ENCODE measurements at places on chromosomes 4 and X.

DNA sequence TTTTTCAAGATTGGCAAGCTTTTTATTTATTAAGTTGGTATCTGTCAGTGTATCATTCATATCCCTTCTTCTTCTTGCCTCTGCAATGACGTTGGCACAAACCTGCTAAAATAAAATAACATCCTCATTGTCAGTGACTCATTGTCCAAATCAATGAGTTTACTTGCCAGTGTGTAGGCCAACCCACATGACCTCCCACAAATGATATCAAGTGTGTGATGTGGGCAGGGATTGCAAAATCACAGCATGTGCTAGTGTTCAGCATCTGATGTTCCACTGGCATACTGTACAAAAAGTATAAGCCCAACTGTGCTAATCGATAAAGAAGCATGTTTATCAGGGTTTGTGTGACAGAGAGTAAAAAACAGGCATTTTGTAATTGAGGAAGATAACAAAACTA is 25.5 kb downstream of the GPAT3 start:
- no peak for DNase-seq

DNA sequence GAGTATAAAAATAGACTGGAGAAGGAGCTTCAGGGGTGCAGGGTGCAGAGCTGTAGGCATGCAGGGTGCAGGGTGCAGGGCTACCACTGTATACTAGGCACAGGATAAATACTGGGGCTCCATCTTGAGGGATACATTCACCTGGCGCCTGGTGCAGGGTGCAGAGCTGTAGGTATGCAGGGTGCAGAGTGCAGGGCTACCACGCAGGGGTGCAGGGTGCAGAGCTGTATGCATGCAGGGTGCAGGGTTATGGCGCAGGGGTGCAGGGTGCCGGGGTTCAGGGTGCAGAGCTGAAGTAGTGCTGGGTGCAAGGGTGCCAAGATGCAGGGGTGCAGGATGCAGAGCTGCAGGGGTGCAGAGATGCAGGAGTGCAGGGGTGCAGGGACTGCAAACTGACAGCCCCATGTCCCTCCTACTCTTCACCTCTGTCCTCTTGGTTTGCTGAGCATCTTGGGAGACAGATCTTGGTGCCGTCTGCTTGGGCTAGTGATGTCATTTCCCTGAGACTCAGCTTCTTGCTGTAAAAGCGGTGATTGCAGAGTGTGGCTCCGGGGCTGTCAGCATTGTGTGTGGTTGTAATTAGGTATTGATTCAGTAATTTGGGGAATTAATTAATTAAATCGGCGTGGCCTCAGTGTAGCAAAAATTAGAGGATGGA is 91.2 kb downstream of the ADRA2C start:
- DNase-seq, result no peak

GRCh38 chrX:141811438-141811837 is 26.7 kb upstream of the MAGEC3 start:
- no peak for DNase-seq

DNA sequence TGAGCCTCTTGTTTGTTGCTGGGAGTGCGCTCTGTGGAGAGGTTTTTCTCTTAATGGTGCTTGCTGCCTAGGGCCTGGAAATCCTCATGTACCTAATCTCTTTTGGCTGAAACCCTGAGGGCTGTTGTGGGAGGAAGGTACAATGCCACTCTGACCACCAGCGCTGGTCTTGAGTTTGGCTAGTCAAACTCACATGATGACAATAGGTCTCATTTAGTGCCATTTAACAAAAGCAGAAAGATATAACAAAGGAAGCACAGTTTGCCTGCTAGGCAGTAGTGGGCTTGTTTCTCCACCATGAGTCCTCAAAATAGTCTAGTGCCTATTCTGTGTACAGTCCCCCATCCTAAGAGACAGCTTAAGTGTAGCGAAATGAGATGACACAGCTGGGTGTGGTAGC is 111.3 kb downstream of the TSPAN7 start:
- DNase-seq, result no peak

DNA sequence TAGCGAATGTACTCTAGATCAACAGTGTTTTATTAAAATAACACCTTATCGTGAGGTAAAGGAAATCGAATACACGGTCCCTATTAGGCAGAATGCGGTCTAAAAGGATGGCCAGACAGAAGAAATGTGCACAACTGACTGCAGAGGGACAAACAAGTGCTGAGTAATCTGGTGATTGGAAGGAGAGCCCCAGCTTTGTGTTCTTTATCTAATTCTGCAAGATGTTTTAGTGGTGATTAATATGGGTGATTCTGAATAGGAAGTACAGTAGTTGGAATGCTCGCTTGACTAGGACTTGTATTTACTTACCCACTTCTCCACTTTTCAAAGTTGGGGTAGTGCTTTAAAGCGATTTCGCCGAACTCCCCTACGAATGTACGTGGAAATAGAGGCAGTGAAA is 1.2 kb downstream of the WDR44 start:
- DNase-seq, result no peak

- no peak for DNase-seq
Measured at GRCh38 chrX:49166914-49167739, 4.6 kb downstream of the MAGIX start.

DNA sequence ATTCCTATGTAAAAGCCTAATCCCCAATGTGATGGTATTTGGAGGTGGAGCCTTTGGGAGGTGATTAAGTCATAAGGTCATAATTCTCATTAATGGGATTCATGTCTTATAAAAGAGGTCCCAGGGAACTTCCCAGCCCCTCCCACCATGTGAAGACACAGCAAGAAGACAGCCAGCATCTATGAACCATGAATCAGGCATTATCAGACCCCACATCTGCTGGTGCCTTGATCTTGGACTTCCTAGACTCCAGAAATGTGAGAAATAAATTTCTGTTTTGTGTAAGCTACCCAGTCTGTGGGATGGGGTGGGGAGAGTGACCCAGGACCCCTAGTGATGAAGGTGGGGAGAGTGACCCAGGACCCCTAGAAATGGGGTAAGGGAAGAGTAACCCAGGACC is 6.1 kb upstream of the DAPP1 start:
- no peak for DNase-seq

DNA sequence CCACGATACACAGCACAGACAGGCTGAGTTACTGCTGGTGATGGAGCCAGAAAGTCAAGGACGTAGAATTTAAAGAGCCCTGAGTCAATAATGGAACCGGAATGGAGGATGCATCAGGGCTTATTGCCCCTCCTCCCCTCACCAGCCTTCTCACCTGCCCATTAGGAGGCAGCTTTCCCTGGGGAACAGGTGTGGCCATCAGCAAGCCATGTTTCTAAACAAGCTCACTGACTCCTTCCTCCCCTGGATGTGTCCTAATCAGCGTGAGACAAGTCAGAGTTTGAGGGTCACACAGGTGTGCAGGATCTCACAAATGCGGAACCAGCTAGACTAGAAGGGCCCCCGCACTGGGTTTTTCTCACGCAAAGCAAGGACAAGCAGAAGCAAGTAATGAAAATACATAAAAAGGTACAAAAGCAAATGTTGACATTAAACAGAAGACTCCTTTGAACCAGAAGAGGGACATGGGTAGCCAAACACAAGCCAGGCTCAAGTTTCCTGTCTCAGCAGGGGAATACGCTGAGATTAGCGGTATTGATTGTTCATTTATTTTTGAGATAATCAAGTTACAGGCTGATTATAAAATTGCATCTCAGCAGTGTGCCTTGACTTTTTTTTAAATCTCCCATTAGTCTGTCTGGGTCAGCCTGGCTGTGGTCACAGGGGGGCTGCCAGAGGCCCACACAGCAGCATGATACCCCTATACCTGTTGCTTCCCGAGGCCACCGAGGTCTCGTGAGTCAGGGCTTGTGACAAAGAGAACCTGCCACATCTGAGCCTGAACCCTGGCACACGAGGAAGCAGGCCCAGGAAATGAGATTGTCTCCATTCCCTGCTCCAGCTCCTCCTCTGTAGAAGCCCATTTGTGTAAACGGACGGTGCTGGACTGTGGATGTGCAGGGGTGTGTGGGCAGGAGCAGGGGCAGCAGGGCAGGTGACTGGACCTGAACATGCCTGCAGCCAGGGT is 37.4 kb downstream of the CCKAR start:
- DNase-seq, result no peak

DNA sequence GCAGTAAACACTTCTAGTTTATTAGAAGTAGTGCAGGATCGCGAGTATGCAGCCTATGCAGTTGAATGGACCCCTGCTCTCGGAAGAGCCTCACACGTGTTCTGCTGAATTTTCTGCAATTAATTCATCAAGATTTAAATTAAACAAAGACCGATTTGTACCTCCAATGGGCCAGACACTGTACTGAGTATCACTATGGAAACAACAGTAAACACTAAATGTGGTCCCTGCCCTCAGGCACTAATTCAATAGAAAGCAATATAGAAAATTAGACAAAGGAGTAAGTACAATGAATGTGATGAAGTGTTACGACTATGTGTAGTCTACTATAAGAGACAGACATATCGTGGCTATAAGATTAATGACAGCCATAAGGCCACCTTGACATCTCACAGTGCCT is 740.3 kb upstream of the FRG1 start:
- no peak for DNase-seq

DNA sequence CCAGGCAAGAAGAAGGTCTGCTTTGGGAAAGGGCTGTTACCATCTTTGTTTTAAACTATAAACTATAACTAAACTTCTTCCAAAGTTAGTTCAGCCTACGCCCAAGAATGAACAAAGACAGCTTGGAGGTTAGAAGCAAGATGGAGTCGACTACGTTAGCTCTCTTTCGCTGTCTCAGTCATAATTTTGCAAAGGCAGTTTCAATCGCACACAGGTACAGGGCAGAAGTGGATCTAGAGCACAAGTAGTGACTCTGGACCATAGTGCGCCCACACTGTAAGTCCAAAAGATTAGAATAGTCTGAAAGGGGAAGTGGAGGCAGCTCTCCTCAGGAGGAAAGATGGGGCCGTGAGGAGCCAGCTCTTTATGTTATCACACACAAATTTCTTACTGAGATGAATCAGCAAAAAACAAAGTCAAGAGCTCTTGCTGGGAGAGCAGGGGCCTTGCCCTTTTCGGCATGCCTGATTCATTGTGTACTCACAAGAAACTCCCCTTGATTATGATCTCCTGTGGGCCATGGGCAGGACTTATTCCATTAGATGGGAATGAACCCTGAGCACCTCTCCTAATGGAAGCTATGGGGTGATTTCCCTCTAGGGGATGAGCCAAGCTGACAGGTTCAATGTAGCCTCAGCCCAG is 58.6 kb downstream of the FUNDC1 start:
- DNase-seq, result no peak

DNA sequence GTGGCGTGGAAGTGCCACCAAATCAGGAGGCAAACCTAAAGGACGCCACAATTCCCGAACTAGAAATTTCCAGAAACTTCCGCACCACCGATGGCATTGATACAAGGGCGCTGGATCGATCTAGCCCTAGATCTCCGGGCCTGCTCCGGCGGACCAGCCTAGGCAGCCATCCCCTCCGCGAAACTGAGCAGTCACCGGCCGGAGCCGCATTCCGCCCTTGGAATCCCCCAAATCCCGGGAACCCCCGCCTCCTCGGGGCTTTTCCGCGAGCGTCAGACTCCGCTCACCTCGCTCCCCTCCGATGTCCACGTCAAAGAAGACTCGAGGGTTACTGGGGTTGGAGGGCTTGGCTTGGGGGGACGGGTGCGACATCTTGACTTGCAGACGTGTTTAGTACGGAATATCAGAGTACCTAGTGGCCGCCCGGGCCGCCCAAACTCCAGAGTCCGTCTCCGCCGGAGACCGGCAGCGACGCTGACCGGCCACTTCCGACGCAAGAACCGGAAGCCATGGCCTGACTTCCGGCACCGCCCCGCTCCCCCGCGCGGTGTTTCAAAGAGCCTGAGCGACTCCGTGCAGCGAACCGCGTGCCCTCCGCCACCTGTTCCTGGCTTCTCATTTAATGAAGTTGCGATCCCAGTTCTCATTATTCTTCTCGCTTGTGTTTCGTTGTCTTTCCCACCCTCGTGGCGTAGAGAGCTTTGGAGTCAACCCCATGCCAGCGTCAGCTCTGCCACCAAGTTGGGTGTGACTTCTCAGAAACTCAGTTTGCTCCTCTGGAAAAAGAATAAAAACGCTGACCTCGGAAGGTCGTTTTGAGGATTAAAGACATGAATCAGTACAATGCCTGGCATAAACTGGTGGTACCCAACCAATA is at the start of gene PPID:
Gene PPID (minus strand): TSS at position 480 of the 877 bp plus-strand sequence. CDS start 108 bp downstream, at position 372.
- DNase-seq, result peak; percentile 71

- DNase-seq, result no peak
Measured at GRCh38 chrX:125089761-125090445, 229.8 kb upstream of the TEX13C start.

DNA sequence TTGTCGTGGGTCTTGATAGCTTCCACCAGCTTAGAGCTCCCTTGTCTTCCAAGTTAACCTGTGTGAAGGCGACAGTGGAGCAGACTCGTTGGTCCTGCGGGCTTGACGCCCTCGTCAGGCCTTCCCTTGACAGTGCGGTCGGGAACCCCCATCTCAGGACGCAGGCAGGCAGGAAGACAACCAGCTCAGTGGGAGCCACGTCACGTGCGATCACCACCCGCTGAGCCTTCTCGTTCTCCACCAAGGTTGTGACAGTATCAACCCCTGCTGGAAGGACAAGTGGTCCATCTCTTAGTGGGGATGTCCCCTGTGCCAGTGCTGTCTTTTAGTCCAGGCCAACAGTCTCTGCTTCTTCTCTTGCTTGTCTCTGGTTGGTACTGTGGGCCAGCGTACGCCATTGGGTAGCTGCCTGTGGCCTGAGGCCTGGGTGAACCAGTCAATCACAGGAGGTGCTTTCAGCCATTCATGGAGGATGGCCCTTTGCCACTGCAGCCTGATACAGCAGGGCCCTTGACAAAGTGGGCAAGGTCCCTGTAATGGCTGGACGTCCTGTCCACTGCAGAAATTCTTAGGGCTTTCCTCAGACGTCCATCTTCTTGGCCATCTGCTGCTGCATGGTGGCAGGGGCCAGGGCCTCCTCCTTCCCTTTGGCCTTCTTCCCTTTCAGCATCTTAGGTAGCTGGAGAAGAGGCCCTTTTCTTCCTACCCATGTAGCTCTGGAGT is 31.4 kb downstream of the RGS12 start:
- DNase-seq, result no peak

DNA sequence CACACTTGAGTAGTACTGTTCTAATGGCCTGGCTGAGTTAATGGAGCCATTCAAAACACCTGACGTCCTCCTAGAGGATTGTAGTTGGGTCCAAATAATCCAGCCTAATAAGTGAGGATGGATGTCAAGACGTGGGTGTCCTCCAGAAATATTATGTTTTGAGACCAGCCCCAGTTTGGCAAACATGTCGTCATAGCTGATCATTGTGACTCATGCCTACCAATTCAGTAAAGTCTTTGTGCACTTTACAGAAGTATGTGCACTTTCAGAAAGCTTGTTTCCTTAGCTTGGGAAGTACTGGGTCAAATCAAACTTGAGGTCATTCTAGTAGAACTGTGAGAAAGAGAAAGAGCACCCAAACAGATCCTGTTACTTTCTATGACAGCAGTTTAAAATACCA is 37.6 kb upstream of the GLRA2 start:
- no peak for DNase-seq

GRCh38 chrX:13863324-13863723 is 46.4 kb upstream of the GPM6B start:
- no peak for DNase-seq

GRCh38 chr4:29336861-29337260 is 1383.3 kb upstream of the PCDH7 start:
- DNase-seq, result no peak

DNA sequence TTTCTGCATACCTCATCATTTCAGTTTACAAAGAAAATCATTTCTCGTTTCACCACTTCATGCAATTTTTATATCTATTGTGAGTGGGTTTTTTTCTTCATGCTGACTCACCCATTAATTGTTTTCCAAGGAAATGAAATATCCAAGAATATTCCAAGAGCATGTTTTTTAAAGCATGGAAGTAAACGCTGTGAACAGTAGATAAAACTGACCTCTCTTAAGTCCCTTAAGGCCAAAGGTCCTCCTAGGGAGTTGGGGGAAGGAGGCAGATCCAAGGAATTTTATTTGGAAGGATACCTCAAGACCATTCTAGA is 2.6 kb upstream of the APBB2 start:
- DNase-seq, result no peak

Data from GM12891 (cell line).